CD4-positive, alpha-beta memory T cell (primary cell): ENCODE measurements at places on chromosomes 5 and 9. TPM values are rescaled to one million over a fixed set of nuclear protein-coding genes. Genes with fewer than 3 reads are reported as not detected.

The TAS2R1 gene
- total RNA-seq, result not detected

GRCh38 chr5:141100243-141100805 lies at the start of gene PCDHB3:
Gene PCDHB3 (plus strand): TSS chr5:141100473. CDS start chr5:141100650, 177 bp downstream.
- DNase-seq, result no peak
- no peak within 1 kb of the TSS for H3K27ac ChIP-seq
- H3K4me1 ChIP-seq, result no peaks in the 10 kb centered on the region
- no peaks in the 10 kb centered on the region for H3K27me3 ChIP-seq

DNA sequence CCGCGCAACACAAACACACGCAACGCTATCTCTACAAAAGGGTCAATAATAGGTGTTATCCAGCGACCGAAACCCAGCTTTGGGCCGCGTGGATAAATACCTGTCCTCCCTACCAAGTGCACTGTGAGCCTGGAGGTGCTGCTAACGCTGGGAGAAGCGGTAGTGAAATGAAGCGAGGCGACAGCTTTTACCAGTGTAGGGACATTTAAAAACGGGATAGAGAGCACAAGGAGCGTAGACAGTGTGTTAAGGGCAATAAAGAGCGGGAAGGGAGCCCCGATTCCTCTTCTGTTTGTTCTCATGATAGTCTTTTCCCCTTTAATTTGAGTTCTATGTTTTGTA lies 421 bp upstream of the DEPDC1B start:
- H3K4me1 ChIP-seq, result peaks cover 18% of the 10 kb centered on the region
- H3K27ac ChIP-seq, result peak overlapping the region; percentile 61
- H3K4me3 ChIP-seq, result peak overlapping the region; percentile 98
- DNase-seq, result no peak
- H3K27me3 ChIP-seq, result no peaks in the 10 kb centered on the region
- no peaks in the 10 kb centered on the region for H3K36me3 ChIP-seq

DNA sequence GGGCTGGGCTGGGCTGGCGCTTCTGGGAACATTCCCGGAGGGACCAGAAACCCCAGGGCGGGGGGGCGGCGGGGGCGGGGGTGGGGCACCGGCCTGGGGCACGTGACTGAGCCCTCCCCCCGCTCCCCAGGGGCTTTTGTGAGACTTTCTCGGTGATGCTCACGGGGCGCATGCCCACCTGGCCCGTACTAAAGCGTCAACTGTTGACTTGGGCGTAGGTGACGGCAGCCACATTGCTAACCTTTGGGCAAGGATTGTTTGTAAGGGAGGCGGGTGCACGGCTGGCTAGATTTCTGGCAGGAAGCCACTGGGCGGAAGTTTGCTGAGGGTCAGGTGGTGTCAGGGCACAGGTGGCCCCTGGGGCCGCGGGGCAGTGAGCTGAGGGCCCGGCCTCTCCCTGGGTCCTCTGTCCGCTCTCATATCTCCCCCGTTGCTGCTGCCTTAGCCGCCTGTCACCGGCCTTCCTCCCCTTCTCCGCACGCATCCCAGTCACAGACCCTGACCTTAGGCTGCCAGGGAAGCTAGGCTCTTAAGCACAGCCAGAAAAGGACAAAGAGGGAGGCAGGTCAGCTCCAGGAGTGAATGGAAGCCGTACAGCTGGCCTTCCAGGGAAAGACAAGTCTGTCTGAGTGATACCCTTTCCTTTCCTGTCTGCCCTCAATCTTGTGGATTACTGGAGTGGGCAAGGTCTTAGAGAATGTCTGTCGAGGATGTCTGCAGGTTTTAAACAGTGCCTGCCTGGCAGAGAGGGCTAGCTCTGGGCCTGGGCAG lies 812 bp downstream of the CACFD1 start:
- no peaks in the 10 kb centered on the region for H3K27me3 ChIP-seq
- peak overlapping the region; percentile 78 for H3K27ac ChIP-seq
- peak; percentile 48 for DNase-seq
- H3K4me3 ChIP-seq, result no peak overlapping the region

DNA sequence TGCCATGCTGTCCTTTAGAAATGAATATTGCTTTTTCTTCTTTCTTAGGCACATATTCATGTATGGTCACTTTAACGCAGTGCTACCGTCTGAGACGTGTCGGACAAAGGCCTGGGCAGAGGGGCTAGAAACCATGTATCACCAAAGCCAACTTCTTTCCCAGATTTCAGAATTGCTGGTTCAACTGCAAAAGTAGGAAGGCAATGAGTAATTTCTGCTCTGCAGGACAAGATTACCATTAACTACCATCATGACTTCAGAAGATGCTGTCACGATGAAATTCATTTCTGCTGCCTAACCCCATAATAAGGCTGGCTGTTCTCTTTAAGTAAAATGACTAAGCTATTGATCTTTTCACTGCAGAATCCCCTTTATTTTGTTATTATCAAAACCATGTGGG lies 306.7 kb downstream of the PDE4D start:
- no peaks in the 10 kb centered on the region for H3K27me3 ChIP-seq
- H3K27ac ChIP-seq, result no peak overlapping the region
- no peak overlapping the region for H3K4me3 ChIP-seq
- H3K4me1 ChIP-seq, result no peaks in the 10 kb centered on the region

The FBP2 gene
- total RNA-seq, result not detected

- DNase-seq, result no peak
- no peak overlapping the region for H3K27ac ChIP-seq
- no peaks in the 10 kb centered on the region for H3K27me3 ChIP-seq
- no peaks in the 10 kb centered on the region for H3K4me1 ChIP-seq
Observed at GRCh38 chr5:64163746-64164145, 1.9 kb upstream of the RNF180 start.
